ENCODE measurements at places on chromosomes 16 and 17.

DNA sequence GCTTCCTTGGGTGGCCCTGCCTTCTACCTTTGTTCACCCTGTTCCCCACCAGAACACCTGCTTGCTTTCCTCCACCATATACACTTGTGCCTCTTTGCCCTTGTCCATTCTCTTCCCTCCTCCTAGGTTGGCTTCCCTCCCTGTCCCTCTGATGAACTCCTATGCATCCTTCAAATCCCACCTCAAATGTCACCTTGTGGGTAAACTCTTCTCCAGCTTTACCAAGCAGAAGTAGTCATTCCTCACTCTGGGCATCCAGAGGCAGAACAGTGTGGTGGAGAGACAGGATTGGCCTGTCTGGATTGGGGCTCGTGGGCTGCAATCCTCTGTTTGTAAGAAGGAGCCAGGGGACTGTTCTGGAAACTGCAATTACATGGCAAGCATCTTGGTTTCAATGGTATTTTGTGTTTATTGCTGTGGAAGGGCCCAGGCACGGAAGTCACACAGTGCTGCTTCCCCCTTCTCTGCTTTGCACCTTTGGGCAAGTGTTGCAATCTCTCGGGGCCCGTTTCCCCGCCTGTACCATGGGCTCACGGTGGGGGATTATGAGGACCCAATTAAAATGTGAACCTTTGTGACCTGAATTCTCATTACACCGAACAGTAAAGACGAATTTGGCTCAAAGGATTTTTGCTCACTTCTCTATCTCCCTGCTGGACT, 21.9 kb upstream of the NXPH3 start:
- DNase-seq = no peak

DNA sequence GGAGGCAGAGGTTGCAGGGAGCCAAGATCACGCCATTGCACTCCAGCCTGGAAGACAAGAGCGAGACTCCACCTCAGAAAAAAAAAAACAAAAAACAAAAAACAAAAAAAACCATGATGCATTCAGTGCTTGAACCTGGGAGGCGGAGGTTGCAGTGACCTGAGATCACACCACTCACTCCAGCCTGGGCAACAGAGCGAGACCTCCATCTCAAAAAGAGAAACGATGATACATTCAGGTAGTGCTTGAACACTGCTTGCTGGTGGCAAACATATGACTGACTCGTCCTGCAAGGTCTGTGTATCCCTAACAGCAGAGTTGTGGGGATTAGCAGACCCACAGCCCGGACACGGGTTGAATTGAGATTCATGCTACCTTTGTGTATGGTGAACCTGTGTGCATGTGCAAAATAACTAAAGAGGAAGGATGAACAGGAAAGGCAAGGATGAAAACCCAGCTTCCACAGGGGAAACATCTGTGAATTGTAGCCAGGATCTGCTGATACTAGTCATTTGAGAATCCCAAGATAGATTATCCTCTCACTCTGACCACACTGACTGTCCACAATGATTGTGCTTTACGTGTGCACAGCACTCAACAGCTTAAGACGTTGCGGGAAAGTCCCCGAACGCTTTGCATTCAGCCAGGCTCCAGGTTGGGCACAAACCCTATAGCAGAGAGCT, 52.4 kb upstream of the MRPS23 start:
- no peak for DNase-seq

GRCh38 chr17:71423871-71424546, 696.8 kb upstream of the SOX9 start:
- DNase-seq = no peak

- no peak for DNase-seq
Observed at GRCh38 chr16:6527646-6528045, 805.0 kb upstream of the RBFOX1 start.

DNA sequence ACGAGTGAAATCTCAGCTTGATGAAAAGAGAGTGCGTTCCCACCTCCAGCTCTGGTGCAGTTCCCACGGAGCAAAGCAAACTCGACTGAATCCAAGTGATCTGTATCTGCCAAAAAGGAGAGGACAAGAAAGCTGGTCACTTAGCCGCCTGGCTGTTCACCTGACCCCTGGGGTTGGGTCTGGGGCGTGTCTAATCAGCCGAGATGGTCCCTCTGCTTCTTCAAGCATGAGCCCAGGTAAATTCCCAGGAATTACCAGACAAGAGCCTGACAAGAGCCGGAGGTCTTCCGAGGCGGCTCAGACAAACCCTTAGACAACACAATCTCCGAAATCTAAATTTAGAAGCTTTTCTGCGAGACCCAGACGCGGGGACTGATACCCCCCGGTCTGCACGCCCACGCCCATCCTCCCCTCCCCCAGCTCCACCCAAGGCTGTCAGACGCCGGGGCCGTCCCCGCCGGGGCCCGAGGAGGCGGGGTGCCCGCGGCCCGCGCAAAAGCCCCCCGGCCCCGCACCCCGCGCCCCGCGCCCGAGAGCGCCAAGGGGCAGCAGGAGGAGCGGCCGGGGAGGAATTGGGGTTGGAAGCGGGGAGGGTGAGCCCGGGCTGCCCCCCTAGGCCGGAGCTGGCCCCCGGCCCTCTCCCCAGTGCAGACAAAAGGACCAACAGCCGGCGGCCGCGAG, 674 bp downstream of the ZNF821 start:
- no peak for DNase-seq

- DNase-seq = no peak
Observed at GRCh38 chr16:54651440-54652195, 279.0 kb upstream of the IRX5 start.

DNA sequence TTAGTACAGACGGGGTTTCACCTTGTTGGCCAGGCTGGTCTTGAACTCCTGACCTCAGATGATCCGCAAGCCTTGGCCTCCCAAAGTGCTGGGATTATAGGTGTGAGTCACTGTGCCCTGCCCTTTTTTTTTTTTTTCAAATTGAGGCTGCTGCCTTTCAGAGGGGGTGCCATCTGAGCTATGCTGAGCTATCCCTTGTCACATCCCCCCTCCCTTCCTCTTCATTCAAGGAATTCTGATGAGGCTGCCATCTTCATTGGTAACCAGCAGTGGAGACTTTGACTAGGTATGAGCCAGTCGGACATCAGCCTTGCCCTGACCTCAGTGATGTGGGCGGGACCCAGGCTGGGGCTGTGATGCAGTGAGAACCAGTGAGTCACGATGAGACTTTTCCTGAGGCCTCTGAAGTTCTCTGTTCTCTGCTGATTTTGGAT, 24.4 kb upstream of the GPT2 start:
- no peak for DNase-seq

GRCh38 chr17:48520631-48521079, 10.2 kb downstream of the HOXB1 start:
- no peak for DNase-seq

DNA sequence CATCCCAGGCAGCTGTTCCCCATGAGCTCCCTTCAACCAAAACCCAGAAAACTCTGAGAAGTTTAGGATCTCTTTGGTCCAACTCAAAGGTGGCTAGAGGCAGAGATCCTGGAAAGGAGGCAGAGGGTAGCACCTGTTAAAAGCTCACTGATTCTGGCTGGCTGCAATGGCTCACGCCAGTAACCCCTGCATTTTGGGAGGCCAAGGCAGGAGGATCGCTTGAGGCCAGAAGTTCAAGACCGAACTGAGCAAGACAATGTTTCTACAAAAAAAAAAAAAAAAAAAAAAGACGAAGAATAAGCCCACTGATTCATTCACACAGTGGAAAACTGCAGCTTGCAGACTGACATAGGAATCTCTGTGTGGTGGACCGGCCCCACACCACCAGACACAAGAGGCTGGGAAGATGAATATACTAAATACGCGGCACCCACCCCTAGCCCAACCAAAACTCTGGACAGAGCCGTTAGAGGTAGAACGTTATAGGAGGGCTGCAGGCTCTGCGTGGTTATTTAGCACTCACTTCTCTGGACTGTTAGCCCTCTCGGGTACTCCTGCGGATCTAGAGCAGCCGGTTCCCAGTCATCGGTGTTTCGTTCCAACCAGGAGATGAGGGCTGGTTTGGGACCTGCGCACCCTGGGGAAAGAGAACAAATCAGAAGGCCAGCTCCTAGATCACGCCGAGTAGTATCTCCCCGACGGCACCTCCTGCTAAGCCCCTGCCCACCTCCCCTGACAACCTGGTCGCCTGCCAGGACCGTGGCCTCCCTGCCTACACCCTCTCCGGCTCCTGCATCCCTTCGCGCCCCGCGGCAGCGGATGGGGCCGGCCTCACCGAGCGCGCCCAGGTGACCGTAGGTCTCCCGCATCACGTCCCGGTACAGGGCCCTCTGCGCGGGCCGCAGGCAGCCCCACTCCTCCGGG, 925 bp downstream of the ZNF689 start:
- DNase-seq = no peak

GRCh38 chr17:79531191-79532095, 79.4 kb downstream of the RBFOX3 start:
- DNase-seq = no peak

DNA sequence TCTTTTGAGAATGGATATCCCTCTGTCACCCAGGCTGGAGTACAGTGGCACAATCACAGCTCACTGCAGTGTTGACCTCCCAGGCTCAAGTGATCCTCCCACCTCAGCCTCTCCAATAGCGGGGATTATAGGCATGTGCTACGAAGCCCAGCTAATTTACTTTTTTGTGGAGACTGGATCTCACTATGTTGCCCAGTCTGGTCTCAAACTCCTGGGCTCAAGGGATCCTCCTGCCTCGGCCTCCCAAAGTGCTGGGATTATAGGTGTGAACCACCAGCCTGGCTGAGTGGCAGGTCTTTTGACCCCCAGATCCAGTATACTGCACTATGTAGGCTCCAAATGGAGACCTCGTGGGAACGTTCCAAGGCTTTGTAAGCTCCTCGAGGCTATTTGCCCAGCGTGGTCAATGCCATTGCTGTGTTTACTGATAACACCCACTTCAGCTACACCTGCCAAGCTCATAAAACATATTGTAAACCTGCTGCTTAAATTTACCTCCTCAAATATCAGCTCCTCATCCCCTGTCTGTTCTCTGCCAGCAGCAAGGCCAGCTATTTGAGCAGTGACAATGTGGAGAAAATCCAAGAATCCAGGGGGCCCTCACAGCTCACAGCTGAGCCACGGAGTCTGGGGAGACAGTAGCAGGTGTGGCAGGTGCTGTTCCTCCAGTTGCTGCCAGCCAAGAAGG, 16.2 kb upstream of the KIFC3 start:
- DNase-seq = no peak

DNA sequence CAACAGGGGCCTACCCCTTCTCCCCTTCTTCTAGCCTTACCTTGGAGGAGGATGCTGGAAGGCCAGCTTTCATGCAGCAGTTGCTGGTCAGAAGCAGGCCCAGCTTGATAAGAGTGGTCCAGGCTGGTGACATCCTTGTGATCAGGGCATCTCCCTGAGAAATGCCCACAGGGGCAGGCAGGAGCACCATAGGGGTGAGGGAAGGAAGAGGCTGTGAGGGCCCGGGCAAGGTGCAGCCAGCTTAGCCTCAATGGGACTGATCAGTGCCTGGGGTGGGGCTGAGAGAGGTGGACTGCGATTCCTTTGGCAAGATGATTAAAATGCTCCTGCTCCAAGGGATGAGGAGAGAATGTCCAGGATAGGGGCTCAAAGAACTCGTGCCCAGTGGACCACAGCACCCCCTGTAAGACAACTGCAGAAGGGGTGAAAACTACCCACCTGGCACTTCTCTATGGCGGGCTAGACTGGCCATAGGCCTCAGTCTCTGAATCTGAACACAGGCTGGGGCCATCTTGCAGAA, 9.5 kb upstream of the GALK1 start:
- DNase-seq = no peak

DNA sequence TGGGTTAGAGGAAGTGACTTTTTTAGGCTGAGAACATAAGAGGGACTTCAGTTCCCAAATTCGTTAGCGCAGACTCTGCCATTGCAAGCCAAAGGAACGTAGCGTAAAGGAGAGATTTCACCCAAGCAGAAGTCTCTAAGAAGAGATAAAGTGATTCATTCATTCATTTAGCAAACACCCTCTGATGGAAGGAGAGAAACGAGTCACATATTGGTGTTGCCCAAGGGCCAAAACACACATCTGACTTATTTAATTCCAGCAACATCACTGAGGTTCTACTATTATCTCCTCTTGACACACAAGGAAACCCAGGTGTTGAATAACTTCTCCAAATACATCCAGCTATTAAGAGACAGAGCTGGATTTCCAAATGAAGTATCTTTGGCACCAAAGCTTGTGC, 85.7 kb upstream of the CACNG3 start:
- no peak for DNase-seq

GRCh38 chr16:50695017-50696000, 1.9 kb downstream of the NOD2 start:
- peak; percentile 83 for DNase-seq

GRCh38 chr17:41052566-41052965, 2.5 kb downstream of the KRTAP2-2 start:
- DNase-seq = no peak

GRCh38 chr17:75262112-75262606, 480 bp downstream of the MRPS7 start:
- no peak for DNase-seq

GRCh38 chr16:30166202-30166902, 17.1 kb upstream of the CORO1A start:
- peak; percentile 95 for DNase-seq

DNA sequence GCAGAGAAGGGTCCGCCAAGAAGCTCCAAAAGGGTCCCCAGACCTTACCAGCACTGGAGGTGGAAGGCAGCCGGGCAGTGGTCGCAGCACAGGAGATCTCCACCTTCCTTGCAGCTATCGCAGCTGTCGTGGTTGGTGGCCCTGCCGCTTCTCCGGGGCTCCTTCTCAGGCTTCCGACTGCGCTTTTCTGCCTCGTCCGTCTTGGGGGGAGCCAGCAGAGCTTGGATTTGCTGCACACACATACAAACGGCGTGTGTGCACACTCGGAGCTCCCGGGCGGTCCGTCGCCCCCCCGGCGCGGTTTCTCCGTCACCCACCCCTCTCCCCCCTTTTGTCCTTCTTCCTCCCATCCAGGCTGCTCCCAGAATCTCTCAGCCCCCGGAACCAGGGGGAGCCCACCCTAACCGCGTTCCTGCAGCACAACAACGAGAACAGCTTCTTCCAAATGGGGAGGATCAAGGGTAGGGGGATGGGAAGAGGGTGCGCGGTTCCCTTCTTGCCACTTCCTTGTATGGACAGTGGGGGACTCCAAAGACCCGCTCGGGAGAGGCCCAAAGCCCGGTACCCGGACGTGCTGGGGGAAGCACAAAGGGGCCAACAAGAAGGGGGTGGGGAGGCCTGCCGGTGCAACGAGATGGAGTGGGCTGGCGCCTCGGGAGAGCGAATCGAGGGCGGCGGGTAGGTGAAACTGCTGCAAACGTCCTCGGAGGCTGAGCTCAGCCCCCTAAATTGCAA, 1.1 kb downstream of the PHF12 start:
- DNase-seq = peak; percentile 21

DNA sequence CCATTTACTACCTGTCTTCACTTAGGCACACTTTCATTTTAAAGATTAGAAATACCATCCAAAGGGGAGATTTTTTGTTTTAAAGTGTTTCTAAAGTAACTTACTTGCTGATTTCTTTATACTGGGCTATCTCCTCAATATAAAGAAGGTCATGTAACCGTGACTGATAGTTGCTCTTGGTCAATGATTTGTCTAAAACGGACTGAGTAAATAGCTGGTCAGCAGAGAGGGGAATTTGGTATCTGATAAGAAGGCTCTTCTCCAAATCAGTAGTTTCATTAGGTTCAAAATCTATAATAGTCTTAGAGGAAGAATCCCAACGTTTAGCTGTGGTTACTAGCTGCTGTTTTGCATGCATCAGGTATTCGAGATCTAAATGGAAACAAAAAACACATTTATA, 66.4 kb downstream of the HELZ start:
- DNase-seq = no peak
